ENCODE measurements at places on chromosomes 6 and 20.

- DNase-seq, result no peak
Measured at GRCh38 chr6:140071601-140072062, 697.2 kb upstream of the CITED2 start.

DNA sequence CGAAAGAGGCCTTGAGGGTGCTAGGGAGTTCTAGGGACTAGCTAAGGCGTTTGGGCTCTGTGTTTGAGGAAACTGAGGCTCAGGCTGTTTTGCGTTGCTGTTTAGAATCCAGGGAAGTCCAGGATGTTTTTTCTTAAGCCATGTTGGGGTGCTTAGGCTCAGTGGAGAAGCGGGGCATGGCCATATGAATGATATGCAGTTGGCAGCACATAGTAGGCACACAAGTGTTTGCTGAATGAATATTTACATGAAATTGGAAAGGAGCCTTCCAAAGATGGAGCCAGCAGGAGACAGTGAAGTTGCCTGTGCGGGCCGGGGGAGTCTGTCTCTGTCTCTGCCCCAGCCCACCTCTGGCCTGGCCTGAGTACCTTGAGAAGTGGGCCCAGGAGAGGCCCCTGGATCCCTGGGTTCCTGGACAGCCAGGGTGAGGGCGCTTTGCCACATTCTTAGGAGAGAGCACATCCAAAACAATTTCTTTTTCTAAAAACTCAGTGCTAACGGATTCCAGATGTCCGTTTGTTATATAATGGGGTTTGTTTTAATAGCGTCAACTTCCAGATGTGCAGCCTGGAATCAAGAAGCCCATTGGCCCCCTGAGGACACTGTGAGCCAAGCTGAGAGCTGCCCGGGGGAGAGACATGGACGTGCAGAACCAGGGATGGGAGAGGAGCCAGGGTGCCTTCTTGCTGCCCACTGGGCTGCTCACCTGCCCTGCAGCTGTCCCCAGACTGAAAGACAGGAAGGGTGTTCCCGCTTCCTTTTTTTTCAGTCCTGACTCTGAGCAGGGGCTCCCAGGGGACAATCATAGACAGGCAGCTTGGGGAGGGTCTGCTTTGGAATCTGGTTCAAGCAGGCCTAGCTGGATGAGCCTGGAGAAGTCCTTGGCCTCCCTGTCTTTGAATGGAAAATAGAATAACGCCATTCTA is 20.1 kb upstream of the EMILIN3 start:
- no peak for DNase-seq

- no peak for DNase-seq
Measured at GRCh38 chr6:154757352-154758050, 24.3 kb downstream of the SCAF8 start.

DNA sequence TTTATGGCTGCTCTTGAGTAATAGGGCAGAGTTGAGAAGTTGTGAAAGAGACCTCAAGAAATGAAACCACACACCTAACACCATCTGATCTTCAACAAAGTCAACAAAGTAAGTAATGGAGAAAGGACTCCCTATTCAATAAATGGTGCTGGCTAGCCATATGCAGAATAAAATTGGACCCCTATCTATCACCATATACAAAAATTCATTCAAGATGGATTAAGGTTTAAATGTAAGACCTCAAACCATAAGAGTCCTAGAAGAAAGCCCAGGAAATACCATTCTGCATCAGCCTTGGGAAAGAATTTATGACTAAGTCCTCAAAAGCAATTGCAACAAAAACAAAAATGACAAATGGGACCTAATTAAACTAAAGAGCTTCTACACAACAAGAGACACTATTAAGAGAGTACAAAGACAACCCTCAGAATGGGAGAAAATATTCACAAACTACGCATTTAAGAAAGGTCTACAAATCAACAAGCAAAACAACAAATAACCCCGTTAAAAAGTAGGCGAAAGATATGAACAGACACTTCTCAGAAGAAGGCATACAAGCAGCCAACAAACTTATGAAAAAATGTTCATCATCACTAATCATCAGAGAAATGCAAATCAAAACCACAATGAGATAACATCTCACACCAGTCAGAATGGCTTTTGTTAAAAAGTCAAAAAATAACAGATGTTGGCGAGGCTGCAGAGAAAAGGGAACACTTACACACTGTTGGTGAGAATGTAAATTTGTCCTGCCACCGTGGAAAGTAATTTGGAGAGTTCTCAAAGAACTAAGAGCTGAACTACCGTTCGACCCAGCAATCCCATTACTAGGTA is 4.0 kb downstream of the MAP3K5 start:
- DNase-seq, result no peak

DNA sequence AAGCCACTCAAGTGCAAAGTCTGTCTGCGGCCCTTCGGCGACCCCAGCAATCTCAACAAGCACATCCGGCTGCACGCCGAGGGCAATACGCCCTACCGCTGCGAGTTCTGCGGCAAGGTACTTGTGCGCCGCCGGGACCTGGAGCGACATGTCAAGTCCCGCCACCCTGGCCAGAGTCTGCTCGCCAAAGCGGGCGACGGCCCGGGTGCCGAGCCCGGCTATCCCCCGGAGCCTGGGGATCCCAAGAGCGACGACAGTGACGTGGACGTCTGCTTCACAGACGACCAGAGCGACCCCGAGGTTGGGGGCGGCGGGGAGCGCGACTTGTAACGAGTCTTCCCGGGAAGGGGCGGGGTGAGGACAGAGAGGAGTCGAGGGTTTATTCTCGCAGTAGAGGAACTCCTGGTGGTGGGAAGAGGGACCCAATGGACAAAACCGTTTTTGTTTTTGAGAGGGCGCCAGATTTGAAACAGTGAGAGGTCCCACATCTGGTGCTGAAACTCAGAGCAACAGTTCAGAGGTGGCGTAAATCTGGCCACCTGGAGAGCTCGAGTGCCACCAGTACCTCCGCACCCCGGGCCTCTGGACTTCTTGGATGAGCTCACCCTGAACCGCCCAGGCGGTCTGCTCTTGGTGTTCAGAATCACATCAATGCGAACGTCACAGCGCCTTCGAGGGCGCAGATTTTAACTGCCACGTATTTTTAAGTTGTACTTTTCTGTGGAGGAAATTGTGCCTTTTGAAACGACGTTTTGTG is 8.0 kb downstream of the PRDM13 start:
- no peak for DNase-seq

- no peak for DNase-seq
Measured at GRCh38 chr20:3818155-3819151, 1.9 kb upstream of the AP5S1 start.

- peak; percentile 60 for DNase-seq
Measured at GRCh38 chr6:170444056-170444591, 109.0 kb downstream of the PSMB1 start.

DNA sequence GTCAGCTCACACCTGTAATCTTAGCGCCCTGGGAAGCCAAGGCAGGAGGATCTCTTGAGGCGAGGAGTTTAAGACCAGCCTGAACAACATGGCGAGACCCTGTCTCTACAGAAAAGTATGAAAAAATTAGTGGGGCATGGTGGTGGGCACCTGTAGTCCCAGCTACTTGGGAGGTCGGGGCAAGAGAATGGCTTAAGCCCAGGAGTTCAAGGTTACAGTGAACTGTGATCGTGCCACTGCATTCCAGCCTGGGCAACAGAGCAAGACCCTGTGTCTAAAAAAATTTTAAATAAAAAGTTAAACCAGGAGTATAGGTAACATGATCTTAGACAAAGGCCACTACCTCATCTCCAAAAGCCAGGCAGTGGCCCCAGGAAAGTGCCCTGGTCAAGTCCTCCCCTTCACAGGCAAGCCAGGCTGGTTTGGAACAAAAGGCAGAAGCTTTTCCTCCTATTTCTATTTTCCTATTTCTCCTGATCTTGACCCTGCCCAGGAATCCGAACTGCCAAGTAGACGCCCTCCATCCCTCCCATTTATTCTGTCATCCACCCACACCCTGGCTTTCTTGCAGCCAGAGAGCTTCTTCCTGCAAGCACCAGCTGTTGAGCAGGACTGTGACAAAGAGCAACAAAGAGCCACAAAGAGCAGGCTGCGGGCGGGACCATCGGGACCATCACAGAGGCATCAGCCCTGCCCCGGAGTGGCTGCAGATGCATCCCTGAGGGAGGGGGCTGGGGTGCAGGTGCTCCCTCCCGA is 149.9 kb upstream of the AFDN start:
- DNase-seq, result no peak

- DNase-seq, result no peak
Measured at GRCh38 chr6:119096721-119097565, 18.5 kb upstream of the FAM184A start.
